ENCODE measurements at places on chromosomes 3 and 15. TPM values are rescaled to one million over a fixed set of nuclear protein-coding genes. Genes with fewer than 3 reads are reported as not detected.

The NEDD4 gene
- total RNA-seq, result 44.4 TPM

The DCLK3 gene
- total RNA-seq, result not detected

The CLEC3B gene
- total RNA-seq, result not detected

The TUSC7 gene
- not detected for total RNA-seq

The PCSK6 gene
- total RNA-seq, result 11.4 TPM

The COL8A1 gene
- not detected for total RNA-seq

The ABCC5 gene
- total RNA-seq, result 12.0 TPM

The XYLB gene
- 4.3 TPM for total RNA-seq

The C3orf20 gene
- total RNA-seq, result not detected

The GPR176 gene
- total RNA-seq, result 11.0 TPM

The HESX1 gene
- total RNA-seq, result 0.23 TPM

The HTR3C gene
- not detected for total RNA-seq

The CHRNA3 gene
- total RNA-seq, result 1.0 TPM

The SLC9A9 gene
- 0.07 TPM for total RNA-seq

The FYCO1 gene
- total RNA-seq, result 4.8 TPM

The PPM1L gene
- total RNA-seq, result 0.84 TPM

The ARL8B gene
- total RNA-seq, result 65.9 TPM

The PP2D1 gene
- not detected for total RNA-seq

The SNX33 gene
- 12.8 TPM for total RNA-seq

The TMEM212 gene
- not detected for total RNA-seq

The FHIT gene
- total RNA-seq, result 1.1 TPM

The BCL2A1 gene
- total RNA-seq, result 18.4 TPM

The FAM98B gene
- 10.1 TPM for total RNA-seq

The RTP1 gene
- not detected for total RNA-seq

The PRC1 gene
- 189 TPM for total RNA-seq

The RAB11A gene
- total RNA-seq, result 353 TPM

The PRR23B gene
- not detected for total RNA-seq

The SPESP1 gene
- total RNA-seq, result not detected

The ZNF774 gene
- total RNA-seq, result 1.8 TPM

The CDHR4 gene
- total RNA-seq, result 0.53 TPM

The ACP3 gene
- not detected for total RNA-seq

Data from A549 treated with CpdA at 1 μM for 4 hours (cell line).